HS-5 (cell line): ENCODE measurements at places on chromosomes 6 and 20.

GRCh38 chr6:20366082-20366830, 35.4 kb upstream of the E2F3 start:
- DNase-seq, result no peak

DNA sequence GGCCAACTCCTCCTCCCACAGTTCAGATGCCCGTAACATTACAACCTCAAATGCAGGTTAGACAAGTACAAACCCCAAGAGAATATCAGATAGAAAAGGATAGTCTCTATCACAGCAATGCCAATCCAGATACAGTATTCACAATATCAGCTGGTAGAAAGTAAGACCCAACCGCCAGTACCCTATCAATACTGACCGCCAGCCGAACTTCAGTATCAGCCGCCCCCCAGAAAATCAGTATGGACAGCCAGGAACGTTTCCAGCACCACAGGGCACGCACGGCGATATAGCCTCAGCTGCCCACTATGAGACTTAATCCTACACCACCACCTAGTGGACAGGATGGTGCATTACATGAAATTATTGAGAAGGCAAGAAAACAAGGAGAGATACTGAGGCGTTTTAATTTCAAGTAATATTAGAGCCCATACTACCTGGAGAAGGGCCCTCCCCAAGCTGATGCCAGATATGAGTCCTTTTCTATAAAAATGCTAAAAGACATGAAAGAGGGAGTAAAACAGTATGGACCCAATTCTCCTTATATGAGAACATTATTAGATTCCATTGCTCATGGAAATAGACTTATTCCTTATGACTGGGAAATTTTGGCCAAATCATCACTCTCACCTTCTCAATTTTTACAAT, 17.6 kb upstream of the EIF2S2 start:
- no peak for DNase-seq

DNA sequence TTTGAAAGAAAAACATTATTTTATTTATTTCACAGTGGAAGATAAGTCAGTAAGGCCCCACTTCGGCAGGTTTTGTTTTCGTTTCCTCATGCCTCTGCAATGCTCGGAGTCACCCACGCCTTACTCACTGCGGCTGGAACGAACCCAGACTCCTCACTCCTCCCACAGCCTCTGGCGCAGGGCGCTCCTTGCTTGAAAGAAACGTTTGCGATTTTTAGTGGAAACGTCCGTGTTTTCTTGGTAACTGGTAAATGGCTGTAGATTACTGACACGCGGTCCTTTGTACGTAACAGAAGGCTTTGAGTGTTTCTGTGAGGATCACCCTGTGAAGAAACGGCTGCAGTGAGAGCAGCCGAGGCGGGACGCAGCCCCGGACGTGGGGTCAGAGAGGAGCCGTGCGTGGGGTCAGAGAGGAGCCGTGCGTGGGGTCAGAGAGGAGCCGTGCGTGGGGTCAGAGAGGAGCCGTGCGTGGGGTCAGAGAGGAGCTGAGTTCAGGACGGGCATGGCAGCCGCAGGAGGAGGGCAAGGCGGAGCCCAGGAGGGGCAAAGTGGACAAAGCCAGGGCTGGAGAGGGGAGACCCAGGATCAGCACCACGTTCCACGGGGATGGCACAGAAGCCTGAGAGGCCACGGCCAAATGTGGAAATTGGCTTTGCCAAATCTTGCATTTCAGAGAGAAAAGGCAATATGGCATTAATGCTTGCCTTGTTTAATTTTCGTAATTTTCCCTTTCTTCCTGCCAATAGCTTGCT, 198.6 kb upstream of the THBS2 start:
- no peak for DNase-seq

- no peak for DNase-seq
Observed at GRCh38 chr20:48722002-48722731, 105.6 kb downstream of the PREX1 start.

DNA sequence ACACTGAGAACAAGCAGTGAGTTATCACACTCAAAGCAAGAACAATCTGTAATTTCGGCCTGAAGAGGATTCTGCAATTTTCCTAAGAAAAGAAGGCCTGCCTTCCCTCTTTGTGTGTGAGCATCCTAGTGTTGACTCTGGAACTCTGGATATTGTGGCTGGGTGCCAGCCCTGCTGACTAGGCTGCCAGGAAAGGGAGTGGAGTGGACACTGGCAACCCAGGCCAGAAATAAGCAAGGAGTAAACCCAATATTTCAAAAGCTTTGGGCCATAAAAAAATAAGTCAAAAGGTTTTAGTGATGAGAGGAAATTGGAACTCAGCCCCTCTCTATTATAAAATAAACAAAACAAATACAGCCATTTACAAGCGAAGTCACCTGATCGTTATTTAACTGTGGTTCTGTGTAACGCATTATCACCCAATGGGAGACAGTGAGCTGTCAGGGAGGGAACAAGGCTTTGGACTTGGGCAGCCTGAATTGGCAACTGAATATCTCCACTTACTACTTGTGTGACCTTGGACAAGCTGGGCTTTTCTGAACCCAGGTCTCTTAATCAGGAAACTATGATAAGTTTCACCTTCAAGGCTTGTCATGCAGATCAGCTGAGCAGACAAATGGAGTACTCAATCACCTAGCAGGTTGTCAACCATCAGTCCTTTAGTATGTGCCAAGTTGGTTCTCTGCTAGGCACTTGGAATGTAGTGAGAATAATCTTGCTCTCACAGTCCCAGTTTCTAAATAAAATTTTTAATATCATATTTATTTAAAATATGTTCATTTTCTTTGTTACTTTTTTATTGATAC, 196.2 kb downstream of the PAX1 start:
- DNase-seq, result no peak

GRCh38 chr6:32609731-32610640, 20.3 kb upstream of the HLA-DRB1 start:
- peak; percentile 92 for DNase-seq

DNA sequence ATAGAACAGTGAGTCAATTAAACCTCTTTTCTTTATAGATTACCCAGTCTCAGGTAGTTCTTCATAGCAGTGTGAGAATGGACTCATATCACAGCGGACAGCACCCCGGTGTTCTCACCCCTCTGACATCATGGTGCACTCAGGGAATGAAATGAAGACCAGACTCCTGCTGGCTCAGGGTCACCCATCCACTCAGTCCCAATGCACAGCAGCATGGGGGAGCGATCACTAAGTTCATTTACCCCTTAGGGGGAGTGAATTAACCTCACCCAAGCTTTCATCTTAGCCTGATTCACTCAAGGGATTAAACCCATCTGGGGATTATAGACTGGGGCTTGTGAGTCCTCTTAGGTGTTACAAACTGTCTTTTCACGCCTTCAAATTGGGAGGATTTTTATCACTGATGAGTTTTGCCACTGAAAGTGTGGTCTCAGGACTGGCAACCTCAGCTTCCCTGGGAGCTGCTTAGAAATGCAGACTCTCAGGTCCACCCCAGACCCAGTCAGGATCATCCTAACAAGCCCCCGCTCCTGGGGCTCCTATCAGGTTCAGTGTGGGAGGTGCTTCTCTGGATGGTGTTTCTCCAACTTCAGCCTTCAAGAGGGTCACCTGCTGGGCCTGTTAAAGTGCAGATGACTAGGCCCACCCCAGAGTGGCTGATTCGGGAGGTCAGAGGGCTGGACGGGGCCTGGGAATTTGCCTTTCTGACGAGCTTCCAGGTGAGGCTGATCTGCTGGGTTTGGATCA, 44.3 kb upstream of the FRMD1 start:
- no peak for DNase-seq

GRCh38 chr6:126631363-126631762, 291.4 kb downstream of the CENPW start:
- DNase-seq, result no peak

DNA sequence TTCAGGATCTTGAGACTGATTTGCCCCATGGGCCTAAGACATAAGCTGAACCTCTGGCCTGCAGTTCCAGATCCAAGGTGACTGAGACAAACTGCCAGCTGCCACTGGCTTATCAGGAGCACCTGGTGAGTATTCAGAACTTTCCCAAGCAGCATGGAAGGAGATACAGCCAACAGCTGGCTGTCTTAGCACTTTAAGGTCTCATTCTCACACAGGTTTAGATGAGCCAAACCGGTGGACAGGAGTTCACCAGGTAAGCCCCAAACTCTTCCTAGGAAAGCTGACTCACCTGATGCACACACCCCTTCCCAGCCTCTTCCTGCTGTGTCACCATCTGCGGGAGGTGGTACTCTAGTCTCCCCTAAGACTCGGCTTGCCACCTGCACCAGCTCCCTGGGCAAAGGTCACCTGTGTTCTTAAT, at the start of gene BANF2:
Gene BANF2, plus strand, starts transcription at position 36 of the 421 bp plus-strand sequence. CDS start 25,060 bp downstream, outside the sequence.
- DNase-seq, result no peak

GRCh38 chr20:18702736-18703135, 110.8 kb upstream of the SCP2D1 start:
- no peak for DNase-seq

GRCh38 chr20:36391456-36391855, 85.3 kb downstream of the DLGAP4 start:
- no peak for DNase-seq

DNA sequence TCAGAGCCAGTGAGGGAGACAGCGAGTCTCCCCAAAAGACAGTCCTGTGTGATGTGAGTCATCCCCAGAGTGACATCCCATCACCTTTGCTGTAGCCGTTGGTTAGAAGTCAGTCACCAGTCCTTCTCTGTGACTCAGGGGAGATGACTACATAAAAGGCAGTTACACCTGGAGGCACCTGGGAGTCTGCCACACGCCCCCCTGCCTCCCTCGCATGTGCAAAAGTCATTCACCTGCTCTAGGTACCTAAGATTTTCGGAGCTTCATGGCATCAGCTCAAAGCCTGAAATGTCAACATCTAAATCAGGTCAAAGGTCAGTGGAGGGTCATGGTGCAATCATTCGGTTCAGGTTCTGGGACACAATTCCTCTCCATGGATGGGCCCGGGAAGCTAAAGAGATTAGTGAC, 50.3 kb downstream of the PRR18 start:
- DNase-seq, result no peak

DNA sequence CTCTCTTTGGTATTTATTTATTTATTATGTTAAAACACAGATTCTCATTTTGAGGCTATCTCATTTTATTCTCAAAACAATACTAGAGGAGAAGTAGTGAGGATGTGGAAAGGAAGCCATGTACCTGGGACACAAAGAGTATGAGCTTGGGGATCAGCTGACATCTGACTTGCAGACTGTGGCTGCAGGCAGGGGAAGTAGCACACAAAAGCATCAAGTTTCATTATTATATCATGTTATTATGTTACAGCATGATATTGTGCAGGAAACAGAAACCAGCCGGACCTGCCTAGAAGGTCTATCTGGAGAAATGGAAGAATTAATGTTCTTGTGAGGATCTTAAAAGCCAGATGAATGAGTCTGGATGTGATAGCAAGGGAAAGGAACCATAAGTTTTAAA, 248.2 kb downstream of the KHDC1L start:
- no peak for DNase-seq

DNA sequence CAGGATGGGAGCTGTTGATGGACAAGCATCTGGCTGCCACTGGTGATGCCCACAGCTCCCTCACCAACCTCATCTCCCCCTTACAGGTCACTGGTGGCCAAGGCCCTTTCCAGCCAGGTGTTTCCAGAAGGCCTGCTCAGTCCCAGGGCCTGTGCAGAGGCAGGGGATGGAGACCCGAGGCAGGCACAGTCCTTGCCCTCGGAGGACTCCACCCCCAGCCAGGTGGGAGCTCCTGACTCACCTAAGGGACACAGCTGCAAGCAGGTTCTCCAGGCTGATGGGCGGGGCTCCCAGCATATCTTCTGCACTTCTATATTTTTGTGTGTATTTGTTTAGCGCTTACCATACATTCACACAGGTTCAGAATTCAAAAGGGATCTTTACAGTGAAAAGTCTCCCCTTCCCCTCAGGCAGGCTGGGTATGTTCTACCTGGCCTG, 17.4 kb downstream of the PRPH2 start:
- DNase-seq, result no peak

DNA sequence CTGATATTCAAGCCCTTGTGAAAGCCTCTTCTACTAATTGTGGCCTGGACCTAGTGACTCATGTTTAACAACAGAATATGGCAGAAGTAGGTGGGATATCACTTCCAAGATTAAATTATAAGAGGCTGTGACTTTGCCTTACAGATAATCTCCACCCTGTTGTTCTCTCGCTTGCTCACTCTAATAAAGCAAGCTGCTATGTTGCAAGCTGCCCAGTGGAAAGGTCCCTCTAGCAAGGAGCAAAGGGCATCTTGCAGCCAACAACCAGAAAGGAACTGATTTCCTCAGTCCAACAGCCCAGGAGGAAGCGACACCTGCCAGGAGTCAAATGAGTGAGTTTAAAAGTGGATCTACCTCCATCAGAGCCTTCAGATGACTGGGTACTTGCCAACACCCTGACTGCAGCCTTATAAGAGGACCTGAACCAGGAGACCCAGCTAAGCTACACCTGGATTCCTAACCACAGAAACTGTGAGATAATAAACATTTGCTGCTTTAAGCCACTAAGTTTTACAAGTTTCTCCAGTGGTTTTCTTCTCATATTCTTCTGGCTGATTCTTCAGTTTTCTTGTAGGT, 112.6 kb downstream of the FRK start:
- no peak for DNase-seq

DNA sequence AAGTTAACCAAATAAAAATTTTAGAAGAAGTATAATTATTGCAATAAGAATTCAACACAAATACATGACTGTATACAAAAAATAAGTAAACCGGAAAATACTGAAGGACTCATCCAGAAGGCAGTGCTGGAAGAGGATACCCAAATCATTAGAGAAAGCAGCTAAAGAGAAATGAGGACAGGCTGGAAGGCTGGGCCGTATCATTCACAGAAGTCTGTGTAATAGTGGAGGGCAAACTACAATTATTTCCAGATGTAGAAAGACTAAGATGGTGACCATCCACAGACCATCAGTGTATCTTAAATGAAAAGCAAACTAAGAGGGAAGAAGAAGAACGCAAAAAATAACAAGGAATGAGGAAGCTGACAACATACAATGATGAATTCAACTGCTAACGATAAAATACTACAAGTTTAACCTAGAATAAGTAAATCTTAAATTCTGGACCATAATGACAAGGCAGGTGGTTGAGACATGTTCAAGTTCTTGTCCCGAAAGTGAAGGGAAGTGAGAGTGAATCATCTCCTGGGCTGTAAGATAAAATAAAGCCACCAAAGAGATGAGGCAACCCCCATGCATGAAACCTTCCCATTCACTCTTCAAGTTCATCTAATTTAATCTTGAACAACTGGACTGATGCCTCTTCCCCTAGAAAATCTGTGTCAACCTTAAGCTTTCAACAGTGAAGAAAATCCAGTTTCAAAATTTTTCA, 71.5 kb downstream of the SLC23A2 start:
- no peak for DNase-seq

DNA sequence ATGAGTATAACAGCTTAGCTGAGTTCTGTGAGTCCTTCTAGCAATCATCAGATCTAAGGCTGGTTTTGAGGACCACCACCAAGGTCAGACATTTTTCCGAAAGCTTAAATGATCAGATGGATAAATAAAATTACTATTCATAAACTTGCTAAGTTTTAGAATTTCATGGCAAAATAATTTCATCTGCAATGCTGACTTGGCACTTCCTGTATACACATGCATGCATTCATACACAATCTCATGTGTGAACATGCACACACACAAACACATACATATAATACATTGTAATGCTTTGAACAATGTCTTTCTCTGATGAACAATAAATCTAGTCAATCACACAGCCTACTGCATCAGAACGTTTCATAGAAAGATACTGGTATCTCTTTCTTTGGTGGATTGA, 1068.3 kb downstream of the HACE1 start:
- DNase-seq, result no peak
